ENCODE measurements at places on chromosomes 2 and 18.
A peak's percentile ranks its signal among the peaks of the same experiment; 100 is the strongest.

DNA sequence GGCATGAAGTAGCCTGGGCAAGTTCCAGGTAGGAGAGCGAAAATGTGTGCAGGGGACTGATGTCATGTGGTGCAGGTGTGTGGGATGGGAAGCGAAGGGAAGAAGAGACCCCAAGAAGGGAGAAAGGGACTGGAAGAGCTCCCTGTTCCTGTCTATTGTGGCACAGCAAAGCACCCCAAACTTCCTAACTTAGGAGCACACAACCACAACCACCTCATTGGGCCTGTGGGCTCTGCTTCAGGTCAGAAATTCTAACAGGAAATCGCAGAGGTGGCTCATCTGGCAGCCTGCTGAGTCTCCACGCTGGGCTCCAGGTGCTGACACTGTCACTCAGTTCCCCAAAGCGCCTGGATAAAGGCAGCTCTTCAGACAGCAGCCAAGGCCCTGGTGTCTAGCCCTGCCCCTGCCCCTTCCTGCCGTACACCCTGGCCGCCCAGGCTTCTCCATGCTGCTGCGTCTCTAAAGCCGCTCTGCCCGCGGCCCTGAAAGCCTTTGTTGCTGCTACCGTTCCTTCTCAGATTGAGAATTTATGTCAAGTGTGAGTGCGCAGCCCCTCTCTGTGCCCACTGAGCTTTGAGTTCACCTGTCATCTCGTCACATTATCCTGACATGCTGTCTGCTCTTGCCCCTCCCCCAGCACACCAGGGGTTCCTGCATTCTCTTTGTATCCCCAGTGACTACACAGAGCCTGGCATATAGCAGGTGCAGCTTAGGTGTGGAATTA is 140.2 kb upstream of the BCL2L11 start:
- DNase-seq, result no peak

DNA sequence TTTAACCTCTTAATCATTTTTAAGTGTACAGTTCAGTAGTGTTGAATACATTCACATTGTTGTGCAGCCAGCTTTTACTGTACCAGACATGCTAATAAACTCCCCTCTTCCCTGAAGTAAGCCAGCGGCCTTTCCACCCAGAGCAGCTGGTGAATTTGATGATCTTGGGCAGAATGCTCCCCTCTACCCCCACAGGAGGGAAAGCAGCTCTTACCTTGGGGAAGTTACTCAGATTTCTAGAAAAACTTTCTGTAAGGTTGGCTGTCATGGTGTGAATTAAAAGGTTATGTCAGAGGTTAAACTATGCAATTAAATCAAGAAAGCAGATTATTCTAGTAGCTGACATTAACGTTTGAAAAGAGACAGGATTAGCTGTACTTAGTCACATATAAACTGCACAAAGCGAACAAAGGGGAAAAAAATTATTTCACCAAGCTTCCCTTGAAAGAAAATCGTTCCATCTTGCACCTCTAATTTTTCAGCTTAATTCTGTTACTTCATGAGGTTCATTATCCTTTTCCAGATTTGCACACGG is 398.5 kb upstream of the NRP2 start:
- no peak for DNase-seq

- DNase-seq, result no peak
Measured at GRCh38 chr2:5991305-5991968, 299.3 kb downstream of the SOX11 start.

DNA sequence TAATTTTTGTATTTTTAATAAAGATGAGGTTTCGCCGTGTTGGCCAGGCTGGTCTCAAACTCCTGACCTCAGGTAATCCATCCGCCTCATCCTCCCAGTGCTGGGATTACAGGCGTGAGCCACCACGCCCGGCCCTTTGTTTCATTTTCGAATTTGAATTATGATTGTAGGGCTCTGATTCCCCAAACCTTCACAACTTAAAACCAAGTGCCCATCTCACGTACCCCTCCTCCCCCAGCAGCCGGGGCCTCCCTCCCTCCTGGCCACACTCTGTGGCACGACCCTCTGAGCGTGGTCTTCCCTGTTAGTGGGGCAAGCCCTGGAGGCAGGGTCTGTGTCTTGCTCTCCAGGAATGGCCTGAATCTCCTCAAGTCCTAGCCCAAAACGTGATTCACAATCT is 166.5 kb downstream of the ASB1 start:
- DNase-seq, result no peak

DNA sequence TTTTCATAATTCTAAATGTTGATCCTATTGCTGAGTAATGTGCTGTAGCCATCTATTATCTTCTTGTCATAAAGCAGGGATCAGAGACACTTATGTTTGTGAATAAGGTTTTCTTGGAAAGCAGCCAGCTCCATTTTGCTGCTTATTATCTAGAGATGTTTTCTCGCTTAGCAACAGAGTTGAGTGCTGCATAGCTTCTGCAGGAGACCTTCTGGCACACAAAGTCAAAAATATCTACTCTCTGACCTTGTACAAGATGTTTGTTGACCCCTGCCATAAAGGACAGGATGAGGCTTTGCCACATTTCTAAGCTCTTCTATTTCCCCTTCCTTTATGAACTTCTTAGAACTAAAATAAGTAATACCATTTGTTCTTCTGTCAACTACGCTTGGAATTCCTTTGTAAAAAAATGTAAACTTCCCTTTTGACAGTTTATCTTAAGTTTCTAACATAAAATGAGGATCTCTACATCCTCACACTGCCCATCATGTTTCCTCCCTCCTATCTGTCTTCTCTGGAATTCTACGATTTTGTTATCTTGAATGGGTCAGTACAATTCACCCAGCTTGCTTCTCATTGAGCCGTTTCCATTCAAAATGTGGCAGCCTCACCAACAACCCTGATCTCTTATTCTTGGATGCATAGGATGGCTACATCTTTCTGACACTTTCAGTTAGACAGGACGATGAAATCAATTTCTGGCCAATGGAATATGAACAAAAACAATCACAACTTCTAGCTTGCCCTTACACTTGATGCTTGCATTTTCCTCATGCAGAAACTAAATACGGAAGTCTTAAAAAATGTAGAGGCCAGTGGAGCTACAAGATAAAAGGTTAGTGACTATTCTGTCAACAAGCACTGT is 1377.0 kb downstream of the SUCLG1 start:
- peak; percentile 76 for DNase-seq

- DNase-seq, result no peak
Measured at GRCh38 chr2:58971511-58972360, 730.6 kb upstream of the FANCL start.
